ENCODE measurements at places on chromosomes 6 and 20.

GRCh38 chr6:21022343-21023107 lies 488.3 kb downstream of the CDKAL1 start:
- no peak for DNase-seq

DNA sequence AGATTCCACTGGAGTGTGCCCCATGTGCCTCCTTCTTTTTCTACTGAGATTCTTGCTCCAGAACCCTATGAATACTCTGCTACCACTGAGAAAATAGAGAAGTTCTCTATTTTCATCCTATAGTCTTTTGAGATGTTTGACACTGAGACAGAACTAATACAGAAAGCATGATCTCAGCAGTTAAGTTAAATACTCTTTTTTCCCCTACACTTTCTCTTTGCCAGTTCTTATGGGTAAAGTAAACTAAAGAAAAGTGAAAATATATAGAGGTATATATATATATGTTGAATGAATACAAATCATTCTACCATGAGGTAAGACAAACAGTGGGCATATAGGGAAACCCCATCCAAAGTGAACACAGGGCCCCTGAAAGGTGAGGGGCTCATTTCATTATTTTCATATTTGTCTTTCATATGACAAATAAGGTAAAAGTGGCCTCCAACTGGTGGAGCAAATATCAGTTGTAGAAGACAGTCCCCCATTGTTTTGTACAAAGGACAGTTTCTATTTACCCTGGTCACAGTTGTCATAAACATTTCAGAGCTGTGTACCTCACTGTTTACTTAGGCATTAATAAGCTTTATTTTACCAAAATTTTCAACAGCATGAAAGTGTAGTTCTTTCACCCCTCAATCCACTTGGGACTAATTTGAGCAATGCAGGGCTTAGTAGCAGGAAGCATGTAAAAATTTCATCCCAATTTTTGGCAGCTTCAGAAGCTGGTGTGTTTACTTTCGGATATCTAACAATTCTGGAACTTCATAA lies 188.3 kb upstream of the MARCKS start:
- DNase-seq: no peak

- no peak for DNase-seq
These were observed 97.4 kb downstream of the LRFN2 start for GRCh38 chr6:40489798-40490197.

DNA sequence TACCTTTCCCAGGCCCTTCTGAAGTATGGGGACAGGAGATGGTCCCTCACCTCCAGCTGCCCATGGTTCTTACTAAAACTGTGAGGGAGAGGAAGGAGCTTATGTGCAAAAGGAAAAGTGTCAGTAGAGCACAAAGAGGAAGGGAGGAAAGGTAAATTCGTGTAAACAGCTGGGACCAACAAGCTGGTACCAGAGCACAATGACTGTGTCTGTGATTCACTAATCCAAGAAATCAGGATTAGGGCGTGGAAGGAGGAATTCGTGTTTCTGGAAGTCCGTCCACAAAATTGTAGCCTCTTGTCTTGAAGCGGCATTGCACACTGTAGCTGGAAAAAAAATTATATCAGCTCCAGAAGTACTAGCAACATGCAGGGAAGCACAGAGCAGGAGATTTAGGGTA lies 129.0 kb upstream of the RREB1 start:
- DNase-seq: no peak

DNA sequence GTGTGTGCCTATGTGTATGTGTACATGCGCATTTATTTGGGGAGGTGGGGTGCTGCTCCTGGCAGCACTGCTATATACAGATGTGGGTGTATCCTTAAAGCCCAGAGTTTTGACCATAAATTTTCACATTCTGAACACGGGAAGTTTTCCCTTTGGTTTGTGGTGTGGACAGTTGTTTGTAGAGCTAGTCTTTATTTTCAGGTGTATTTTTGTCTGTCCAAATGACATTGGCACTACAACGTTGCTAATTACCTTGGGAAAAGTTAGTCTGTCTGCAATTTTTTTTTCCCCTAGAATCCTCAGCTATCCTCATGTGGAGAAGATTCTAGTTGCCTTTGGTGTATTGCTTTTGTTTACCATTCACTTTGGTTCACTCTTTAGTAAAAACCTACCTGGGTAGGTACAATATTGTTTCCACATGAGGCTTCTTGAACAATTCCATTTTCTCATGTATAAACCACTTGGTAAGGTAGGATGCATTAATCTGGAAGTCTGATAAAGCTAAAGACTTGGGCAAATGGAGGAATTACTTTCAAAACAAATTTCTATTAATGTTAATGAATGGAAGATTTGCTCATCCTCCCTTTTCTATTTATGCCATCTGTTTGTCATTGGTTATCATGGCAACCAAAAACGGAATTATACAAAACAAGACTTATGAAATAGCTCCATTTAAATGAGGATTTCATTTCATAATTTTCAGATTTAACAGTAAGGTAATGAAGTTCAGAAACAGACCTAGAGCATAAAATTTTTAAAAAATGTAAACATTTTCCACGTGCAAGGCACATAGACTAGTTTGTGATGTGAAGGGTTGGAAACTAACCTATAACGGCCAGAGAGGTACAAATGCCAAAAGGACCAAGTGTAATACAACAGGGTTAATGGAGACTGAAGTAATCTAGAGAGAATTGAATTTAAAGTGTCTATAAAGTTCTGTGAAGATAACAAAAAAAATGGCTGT lies 3.9 kb downstream of the CCN2 start:
- no peak for DNase-seq

GRCh38 chr6:47118611-47119010 lies 76.5 kb upstream of the ADGRF1 start:
- no peak for DNase-seq

DNA sequence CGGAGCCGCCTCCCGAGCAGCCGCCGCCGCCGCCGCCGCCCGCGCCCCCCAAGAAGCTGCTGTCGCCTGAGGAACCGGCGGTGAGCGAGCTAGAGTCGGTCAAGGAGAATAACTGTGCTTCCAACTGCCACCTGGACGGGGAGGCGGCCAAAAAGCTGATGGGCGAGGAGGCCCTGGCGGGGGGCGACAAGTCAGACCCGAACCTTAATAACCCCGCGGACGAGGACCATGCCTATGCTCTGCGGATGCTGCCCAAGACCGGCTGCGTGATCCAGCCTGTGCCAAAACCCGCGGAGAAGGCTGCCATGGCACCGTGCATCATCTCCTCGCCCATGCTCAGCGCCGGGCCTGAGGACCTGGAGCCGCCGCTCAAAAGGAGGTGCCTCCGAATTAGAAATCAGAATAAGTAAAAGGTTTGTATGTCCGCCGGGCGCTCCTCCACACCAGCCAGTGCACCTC lies 145.2 kb downstream of the SOBP start:
- no peak for DNase-seq

DNA sequence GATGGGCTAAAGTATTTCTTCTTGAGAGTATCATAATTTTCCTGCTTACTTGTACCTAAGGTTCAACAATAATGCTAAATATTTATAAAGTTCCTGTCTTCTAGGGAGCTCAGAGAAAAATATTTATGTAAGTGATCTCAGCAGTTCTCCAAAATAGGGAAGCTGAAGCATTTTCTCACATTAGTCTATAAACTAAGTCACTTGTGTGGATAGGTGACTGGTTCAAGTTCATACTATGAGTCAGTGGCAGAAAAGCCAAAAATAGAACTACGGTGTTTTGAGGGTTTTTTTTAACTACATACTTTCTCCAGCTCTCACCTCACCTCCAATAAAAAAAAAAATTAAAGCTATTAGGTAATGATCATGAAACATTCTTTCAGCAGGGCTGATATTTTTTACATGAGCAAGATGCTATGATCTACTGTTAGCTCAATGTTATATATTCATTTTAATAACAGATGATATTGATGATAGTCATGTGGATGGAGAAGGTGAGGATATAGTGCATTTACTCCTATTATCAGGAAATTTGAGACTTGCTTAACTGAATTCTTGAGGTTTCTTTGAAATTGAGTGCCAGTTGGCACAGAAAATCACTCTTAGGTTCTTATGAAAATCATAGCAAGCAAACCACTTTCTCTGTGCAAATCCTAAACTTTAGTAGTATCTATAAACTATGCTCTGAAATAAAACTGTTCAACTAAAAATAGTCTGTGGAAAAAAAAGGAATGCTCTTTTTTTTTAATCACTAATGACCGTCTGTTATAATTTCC lies 4.1 kb upstream of the MOXD1 start:
- DNase-seq: no peak

DNA sequence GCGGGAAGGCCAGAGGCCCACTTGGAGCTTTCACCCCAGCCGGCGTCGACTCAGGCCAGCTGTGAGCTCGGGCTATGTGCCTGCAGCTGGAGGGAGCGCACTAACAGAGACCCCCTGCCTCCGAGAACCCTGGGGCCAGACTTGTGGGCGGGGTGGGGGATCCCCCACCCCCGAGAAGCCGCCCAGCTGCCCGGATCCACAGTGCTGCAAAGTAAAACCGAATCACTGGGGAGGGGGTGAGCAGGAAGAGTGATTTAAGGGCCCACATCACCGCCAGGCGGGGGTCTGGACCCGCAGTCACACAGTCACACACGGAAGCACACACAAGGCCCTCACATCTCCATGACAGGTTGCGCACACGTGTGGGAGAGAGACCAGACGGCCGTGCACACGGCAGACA lies 48.7 kb downstream of the KCNQ2 start:
- DNase-seq: no peak

- DNase-seq: no peak
These were observed 26.1 kb downstream of the BTBD3 start for GRCh38 chr20:11943778-11944177.

DNA sequence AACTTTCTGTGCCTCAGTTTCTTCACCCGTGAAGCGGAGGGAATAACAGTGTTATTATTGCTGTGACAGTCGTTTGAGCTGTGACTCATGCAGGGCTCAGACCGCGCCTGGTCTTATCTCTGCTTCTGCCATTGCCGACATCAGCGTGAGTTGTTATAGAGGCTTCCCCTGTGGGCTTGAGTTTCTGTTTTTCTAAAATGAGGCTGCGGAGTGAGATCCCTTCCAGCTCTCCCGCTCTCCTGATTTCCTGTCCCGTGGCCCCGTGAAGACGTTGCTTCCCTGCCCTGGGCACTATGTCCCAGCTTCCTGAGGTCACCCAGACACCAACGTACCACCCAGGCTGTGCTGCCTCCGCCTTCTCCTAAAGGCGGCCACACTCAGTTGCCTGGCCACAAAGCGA lies 278.5 kb downstream of the BMP7 start:
- no peak for DNase-seq

- no peak for DNase-seq
These were observed 713.0 kb downstream of the EPM2A start for GRCh38 chr6:145022199-145022796.

GRCh38 chr6:40164345-40164755 lies 230.1 kb upstream of the MOCS1 start:
- DNase-seq: no peak

DNA sequence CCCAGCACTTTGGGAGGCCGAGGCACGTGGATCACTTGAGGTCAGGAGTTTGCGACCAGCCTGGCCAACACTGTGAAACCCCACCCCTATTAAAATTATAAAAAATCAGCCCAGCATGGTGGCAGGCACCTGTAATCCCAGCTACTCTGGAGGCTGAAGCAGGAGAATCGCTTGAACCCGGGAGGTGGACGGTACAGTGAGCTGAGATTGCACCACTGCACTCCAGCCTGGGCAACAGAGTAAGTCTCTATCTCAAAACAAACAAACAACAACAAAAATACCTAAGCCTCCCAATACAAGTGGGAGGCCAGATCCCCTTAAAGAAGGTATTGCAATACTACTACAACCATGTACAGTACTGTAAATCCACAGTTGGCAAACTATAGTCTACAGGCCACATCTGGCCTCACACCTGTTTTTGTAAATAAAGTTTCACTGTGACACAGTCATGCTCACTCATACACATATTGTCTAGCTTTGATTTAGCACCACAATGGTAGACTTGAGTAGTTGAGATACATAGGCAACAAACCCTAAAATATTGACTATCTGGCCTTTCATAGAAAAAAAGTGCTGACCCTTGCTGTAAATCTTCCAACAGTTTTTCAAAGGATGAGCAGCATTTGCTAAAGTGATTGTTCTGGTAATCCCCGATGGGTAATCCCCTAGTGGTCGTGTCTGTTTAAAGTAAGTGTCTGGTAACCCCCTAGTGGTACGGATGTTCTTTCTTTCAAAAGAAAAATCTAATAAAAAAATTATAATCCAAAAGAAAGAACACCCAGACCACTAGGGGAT lies 202.0 kb downstream of the RNGTT start:
- no peak for DNase-seq

DNA sequence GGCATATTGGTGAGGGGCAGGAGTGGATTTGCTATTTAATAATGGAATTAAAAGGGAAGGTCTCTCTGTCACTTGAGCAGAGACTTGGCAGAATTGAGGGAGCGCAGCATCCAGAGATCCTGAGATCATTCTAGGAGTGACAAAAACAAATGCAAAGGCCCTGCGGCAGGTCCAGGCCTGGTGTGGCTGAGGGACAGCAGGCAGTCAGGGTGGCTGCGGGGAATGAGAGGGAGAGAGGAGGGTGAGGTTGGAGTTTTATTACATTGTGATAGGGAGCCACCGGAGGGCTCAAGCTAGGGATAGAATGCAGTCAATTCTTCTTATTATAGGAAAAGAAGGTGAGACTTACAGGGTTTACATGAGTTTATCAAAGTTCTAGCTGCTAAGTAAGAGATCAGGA lies 59.5 kb upstream of the PBOV1 start:
- DNase-seq: no peak

GRCh38 chr6:107822176-107823046 lies 1.7 kb downstream of the SCML4 start:
- no peak for DNase-seq

GRCh38 chr6:35751594-35751993 lies 14.8 kb downstream of the ARMC12 start:
- no peak for DNase-seq

DNA sequence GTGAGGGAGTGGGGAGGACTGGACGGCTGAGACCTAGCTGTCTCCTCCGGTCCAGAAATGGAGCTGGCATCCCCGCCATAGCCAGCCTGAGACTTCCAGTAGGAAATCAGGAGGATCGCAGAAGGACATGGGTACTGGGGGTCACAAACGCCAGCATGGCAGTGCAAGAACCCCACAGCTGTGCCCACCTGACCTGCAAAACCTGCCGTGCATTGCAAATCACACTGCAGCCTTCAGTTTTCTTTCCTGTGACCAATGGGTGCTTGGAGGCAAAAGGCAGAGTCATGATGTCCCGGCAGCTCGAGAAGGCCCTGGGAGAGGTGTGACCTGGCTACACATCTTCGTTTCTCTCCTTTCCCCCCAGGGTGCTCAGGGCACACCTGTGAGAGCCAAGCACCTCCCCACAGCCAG lies 23.3 kb upstream of the PHACTR3 start:
- no peak for DNase-seq

GRCh38 chr6:132264021-132264500 lies 137.2 kb downstream of the MOXD1 start:
- no peak for DNase-seq
